ENCODE measurements at places on chromosomes 12 and 14.

DNA sequence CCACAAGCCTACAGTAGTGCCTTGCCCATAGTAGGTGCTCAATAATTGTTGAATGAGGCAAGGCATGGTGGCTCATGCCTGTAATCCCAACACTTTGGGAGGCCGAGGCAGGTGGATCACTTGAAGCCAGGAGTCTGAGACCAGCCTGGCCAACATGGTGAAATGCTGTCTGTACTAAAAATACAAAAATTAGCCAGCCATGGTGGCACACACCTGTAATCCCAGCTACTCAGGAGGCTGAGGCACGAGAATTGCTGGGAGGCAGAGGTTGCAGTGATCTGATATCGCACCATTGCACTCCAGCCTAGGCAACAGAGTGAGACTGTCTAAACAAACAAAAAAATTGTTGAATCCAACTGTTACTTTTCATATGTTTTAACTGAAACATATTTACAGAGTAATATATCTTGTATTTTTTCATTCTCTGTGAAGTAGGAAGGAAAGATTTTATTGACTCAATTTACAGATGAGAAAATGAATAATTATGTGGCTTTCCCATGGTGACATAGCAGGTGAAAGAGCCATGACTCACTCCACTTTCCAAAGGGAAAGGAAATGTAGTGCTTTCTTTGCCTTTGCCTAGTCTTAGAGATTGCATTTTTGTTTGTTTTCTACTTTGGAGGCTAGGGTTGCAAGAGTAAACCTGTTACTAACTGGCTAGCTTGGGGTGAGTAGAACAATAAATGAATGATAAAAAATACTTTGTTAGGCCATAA, 95.4 kb upstream of the SLC38A4 start:
- no peak for DNase-seq

GRCh38 chr12:103556890-103557627, 30.0 kb upstream of the STAB2 start:
- DNase-seq: no peak

DNA sequence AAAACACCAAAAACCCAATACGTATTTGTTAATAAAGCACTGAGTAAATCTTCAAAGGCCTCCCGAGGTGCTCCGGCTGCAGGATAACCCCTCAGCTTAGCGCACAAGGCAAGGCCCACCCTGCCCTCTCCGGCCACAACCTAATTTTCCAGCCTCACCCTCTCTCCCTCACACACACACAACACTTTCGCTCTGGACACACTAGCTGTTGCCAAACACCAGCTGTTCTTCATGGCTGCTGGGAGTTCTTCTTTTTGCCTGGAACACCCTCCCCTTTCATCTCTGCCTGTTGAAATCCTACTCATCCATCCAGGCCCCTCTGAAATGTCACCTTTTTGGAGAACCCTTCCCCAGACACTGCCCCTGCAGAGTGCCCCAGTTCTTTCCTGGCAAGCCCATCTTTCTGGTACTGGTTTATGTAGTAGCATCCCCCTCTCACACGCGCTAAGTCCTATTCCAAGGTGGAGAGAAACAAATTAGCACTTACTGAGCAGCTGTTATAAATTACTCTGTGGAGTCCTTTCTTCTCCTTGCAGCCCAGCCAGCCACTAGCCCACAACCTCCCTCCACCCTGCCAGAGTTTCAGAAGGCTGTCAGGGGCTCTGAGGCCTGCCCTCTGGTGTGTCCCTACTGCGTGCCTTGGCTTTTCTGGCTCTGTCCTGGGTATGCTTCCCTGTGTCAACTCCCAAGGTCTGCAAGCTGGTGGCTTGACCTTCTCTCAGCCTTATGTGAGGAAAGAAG, 805 bp upstream of the CRACR2A start:
- no peak for DNase-seq

- no peak for DNase-seq
Measured at GRCh38 chr12:92268946-92269345, 123.3 kb upstream of the BTG1 start.

DNA sequence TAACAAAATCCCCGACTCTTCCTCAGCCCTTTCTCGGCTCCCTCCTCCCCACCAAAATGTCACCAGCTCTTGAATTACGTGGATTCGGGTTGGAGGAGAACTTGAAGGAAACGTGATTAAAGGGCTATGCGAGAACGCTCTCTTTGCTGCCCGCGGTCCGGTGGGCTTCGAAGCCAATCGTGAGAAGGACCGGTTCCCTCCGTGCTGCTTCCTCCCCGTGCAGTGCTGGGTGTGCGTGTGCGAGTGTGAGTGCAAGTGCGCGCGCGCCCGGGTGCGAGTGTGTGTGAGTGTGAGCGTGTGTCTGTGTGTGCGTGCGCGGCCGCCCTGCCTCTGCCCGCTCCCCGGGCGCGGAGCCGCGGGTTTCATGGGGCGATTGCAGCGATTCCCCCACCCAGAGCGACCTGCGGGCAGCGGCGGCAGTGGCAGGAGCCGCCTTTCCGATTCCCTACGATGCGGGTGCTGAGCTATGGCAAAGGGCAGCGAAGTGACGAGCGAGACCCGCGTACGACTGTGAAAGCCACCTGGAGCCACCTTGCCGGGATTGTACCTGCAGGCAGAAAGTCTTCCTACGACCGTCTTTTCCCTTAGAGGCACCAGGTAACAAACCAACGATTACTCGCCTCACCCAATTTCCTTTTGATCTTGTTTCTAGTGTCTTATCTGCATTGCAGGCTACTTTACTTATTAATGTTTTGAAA, 1.4 kb downstream of the LRFN5 start:
- no peak for DNase-seq

- DNase-seq: no peak
Measured at GRCh38 chr14:29663281-29663801, 264.3 kb downstream of the PRKD1 start.

DNA sequence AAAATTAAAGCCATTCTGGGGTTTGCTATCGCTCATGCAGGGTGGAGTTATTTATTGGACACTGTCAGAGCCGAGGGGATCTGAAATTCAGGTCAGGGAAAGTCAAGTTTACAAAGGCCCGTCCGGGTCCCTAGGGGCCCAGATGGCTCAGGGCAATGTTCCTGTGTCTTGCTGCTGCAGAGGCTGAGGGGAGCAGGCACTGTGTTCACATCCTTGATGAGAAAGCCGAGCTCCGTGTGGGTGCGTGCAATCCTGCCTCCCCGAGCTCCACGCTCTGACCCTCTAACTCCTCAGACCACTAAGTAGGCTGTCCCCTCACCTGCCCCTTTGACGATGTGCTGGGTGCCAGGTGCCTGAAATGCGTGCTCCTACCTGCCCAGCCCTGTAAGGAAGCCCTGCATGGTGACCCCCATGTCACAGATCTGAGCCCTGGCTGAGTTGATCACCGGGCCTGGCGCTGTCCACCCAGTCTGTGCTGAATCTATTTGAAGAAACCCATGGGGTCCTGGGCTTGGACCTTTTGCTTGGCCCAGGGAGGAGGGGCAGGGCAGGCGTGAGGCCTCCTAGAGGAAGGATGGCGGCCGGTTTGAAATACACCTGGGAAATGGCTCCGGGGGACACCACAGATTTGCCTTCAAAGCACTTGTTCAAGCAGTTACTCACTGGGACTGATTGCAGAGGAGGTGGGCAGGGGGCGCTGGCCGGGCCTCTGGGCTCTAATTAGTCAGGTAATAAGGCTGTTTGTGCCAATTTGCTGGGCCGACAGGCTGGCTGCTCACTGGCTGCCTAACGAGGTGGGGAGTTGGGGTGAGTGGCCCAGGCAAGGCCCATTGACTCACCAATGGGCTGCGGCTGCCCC, 204.3 kb downstream of the KIF26A start:
- DNase-seq: no peak

GRCh38 chr12:128091951-128092382, 175.0 kb upstream of the TMEM132C start:
- DNase-seq: no peak

DNA sequence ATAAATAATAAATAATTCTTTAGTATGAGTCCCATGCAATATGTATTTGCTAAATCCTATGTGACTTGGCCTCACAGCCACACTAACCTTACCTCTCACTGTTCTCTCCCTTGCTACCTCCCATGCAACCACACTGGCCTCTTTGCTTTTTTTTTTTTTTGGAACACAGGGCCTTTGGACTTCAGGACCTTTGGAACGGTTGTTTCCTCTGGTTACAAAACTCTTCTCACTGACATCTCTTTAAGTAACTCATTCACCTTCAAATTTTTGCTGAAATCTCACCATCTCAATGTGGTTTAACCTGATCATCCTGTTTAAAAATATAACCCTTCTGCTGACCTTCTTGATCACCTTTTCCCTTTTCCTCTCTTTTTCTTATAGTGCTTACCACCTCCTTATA, 194.0 kb downstream of the SSPN start:
- no peak for DNase-seq

GRCh38 chr12:126432780-126433179, 1367.5 kb downstream of the AACS start:
- no peak for DNase-seq

DNA sequence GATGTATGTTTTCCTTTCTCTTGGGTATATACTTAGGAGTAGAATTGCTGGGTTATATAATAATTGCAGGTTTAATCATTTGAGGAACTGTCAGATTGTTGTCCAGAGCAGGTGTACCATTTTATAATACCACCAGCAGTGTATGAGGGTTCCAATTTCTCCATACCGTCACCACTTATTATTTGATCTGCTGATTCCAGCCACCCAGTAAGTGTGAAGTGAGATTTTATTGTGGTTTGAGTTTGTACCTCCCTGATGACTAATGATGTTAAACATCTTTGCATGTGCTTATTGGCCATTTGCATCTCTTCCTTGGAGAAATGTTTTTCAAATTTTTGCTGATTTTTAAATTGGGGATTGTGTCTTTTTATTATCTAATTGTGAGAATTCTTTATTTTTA, 15.1 kb downstream of the NCKAP5L start:
- no peak for DNase-seq

- DNase-seq: no peak
Measured at GRCh38 chr12:106096376-106096775, 42.4 kb downstream of the NUAK1 start.

GRCh38 chr12:51924551-51925319, 17.4 kb downstream of the ACVRL1 start:
- DNase-seq: no peak

DNA sequence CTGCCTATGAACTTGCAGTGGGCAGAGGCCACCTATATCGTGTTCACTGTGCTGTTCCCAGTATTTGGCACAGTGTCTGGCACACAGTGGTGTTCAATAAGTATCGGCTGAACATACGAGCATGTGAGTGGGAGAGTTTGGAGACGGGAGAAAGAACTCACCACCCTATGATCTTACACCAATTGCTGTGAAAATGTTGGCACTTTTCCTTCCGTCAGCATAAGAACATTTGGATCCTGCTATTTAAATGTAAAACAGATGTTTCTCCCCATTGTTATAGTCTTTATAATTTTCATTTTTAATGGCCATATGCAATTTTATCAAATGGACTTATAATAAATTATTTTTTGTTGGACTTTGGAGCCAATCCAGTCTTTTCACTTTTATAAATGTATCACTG, 144.4 kb downstream of the EFCAB11 start:
- DNase-seq: no peak

- DNase-seq: no peak
Measured at GRCh38 chr12:52087961-52088820, 8.7 kb downstream of the SMIM41 start.

DNA sequence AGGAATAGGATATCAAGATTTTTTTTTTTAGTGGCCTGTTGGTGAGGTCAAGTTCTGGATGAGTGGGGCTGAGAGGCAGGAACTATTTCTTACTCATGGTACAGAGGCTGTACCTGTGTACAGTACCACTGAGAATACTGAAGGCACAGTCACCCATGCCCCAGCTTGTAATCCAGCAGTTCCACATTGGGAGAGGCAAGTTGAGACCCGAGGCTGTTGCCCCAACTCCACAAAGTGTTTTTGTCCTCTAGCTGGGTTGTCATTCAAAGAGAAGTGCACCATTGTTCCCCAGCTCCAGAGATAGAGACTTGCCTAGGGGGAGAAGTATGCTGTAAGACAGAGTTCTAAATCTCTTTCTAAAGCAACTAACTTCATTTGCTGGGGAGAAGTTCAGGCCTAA, 38.7 kb downstream of the ARID2 start:
- no peak for DNase-seq

DNA sequence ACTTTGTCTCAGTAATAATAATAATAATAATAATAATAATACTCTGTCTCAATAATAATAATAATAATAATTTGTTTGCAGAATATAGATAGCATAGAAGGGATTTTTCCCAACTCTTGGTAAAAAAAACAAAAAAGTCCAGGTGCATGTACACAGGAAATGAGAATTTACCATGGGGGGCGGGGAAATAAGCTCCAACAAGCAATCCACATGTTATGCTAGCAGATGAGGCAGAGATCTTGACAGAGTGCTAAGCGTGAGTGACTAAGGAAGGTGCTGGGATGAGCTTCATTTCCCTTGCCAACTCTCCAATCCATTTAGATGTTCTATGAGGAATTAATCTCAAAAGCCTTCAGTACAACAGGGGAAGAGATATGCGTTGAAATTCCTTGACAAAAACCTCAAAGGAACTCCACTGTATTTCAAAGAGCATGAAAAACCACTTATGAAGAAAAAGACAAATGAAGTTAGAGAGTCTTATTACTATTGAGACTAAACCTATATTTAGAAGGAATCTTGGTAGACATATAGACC, 44.9 kb upstream of the GTF2A1 start:
- DNase-seq: no peak

DNA sequence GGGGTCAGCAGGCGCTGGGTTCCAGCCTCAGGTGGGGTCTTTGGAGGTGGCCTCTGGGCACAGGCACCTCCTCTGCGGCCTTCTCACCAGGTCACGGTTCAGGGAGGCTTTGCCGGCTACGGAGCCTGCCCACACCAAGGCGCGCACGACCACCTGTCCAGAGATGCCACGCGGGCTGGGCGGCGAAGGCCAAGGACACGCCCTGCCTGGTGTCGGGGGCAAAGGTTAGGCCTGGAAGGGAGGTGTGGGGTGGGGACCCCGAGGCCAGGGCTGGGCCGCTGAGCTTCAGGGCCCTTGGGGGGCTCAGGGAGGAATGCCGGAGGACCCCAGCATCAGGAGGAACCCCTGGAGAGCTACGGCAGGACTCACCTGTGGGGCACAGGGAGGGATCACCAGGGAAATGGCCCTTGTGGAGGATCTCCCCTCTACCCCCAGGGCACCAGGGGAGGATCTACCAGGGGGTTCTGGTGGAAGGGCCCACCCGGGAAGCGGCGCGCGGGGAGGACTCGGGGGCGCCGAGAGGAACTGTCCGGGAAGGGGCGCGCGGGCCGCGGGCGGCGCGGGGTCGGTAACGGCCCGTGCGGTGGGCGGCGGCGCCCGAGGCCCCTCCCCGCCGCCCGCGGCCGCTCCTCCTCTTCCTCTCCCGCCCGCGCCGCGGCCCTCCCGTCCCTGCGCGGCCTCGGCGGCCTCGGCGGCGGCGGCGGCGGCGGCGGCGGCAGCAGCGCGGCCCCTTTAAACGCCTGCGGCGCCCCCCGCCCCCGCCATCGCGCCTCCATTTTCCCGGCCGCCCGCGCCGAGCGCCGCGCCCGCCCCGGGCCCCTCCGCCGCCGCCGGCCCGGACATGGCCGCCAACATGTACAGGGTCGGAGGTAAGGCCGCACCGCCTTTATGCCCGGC, at the start of gene MTA1:
Gene MTA1 (plus strand): TSS at position 633 of the 897 bp plus-strand sequence. CDS start 209 bp downstream, at position 842.
- DNase-seq: peak; percentile 85

- no peak for DNase-seq
Measured at GRCh38 chr12:25423355-25424050, 129.6 kb downstream of the LMNTD1 start.
